Stimulated activated memory B cell treated with anti-CD40 and anti-IgM and Interleukin-4, amounts not matched to agents 10 μg/mL and 1 μg/mL and 100 μg/mL, for 72 hours (primary cell): ENCODE measurements at places on chromosomes 1 and 21.

GRCh38 chr1:25522031-25522655 lies 21.3 kb upstream of the LDLRAP1 start:
- ATAC-seq = no peak

GRCh38 chr1:108897865-108898720 lies 21.3 kb downstream of the GPSM2 start:
- no peak for ATAC-seq

DNA sequence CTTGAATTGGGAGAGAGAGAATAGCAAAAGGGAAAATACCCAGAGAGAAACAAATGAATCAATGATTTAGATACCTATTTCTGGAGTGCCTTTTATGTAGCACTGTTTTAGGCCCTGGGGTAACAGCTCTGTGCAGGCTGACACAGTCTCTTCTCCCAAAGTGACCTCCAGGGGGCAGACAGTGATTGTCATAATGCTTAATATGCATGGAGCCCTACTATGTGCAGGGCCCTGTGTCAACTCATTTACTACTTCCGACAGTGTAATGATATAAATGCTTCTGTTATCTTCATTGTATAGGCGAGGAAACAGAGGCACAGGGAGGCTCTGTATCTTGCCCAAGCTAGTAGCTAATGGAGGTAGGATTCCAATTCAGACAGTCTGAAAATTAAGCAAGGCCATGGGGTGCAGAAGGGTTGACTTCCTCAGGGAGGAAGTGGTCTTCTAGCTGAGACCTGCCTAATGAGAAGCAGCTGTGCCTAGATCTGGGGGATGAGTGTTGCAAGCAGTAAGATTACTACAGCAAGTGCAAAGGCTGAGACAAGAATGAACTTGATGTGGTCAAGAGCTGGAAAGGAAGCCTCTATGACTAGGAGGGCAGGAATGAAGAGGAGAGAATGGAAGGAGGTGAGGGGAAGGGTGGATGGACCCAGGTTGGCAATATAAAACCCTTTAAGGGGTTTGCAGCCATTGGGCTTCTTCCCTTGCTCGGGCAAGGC lies 16.2 kb upstream of the SERINC2 start:
- no peak for ATAC-seq

DNA sequence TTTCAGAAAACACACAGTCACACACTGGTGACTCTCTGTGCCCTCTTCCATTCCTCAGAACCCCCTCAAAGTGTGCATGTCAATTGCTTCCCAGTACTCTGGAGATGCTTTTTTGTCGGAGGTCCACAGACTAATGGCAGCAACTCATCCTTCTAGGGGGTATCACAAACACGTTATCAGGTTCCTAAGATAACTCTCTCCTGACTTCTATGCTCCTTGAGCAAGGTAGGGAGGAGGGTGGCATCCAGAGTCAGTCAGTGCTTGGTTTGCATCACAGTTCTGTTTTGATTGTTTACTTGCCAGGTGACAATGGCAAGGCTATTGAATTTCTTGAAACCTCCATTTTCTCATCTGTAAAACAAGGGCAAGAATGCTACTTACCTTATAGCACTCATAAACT lies 39.4 kb upstream of the DYNLT5 start:
- no peak for ATAC-seq

GRCh38 chr1:110696818-110697217 lies 22.1 kb upstream of the KCNA3 start:
- ATAC-seq = no peak

DNA sequence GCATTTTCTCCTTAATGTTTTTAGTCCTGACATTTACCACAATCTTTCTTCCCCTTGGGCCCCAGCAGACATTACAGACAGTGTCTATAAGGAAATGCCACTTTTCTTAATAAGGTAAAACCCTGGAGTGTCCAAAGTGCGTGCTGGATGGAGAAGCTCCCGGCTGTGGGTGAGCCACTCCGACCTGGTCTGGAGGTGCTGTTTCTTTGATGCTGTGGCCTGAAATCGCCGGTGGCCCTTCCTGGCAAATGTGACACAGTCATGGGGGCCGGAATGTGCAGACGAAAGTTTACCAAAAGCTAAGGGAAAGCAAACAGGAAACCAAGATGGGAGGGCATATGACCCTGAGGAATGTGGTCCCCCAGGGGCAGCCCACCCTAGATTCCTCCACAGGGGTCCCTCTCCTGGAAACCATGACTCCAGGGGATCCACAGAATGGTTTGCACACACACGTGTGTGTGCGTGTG lies 77.9 kb downstream of the FHAD1 start:
- ATAC-seq = no peak
